ENCODE measurements at places on chromosomes 7 and 10. TPM values are rescaled to one million over a fixed set of nuclear protein-coding genes. Genes with fewer than 3 reads are reported as not detected.

GRCh38 chr7:44240983-44241510 is 40.3 kb downstream of the YKT6 start:
- DNase-seq = no peak

GRCh38 chr10:101766306-101766705 is 9.6 kb downstream of the FGF8 start:
- DNase-seq = no peak

The SPDYE6 gene
- polyA plus RNA-seq = not detected

DNA sequence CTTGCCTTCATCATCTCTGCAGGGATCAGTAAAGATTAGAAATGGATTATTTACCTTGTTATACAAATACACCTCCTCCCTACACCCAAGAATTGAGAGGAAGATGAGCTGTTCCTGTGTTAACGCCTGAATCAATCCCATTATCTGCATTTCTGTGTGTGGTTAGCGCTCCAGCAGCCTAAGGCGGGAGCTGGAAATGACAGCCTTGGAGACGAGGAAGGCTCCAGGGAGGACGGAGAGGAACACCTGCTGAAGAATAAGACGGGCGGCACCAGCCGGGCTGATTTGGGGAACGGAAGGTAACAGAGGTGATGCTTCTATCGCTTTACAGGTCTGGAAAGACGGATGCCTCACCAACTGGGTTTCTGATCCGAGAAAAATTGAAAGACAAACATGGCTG is 34.2 kb upstream of the DDC start:
- DNase-seq = no peak

DNA sequence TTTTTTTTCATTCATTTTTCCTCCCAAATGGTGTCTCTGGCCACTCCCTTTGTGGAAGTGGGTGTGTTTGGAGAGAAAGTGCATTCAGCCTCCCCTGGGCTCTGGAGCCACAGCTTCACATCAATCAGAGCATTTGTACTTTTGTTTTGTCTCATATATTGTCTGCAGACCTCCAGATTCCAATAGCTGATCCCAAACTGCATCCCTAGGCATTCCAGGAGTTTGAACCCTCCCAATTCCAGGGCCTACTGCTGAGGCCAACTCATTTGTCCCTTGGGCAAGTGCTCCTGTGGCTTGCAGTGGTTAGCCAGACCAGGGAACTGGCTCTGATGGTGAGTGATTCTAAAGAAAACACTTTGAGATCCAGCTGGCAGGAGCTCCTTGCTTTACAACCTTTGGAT is 163.3 kb downstream of the IPMK start:
- DNase-seq = no peak

- no peak for DNase-seq
These were observed 190.6 kb downstream of the DIP2C start for GRCh38 chr10:498760-499435.

The PPP1R3C gene
- polyA plus RNA-seq = 53.4 TPM
